Hematopoietic multipotent progenitor cell (in vitro differentiated cells): ENCODE measurements at places on chromosomes 7 and 10. TPM values are rescaled to one million over a fixed set of nuclear protein-coding genes. Genes with fewer than 3 reads are reported as not detected.

Gene NPVF
- not detected for total RNA-seq

Gene ASNS
- total RNA-seq = 4.3 TPM

Gene TMEM213
- not detected for total RNA-seq

DNA sequence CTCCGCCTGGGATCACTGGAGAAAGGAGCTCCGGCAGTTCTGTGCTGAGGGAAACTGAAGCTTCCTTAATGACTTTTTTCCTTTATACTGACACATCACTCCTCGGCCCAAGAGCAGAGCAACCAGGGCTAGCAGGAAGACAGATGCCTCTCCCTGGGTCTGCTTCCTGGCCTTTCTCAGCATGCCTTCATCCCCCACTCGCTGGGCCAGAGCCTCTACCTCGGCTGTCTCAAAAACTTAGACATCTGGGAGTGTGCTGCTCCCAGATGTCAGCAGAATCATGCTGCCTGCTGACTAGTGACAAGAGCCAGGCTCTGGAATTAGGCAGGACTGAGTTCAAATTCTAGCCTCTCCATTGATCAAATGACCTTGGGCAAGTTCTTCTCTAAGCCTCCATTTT, 24.4 kb upstream of the LRRC4 start:
- DNase-seq = no peak

- no peak for DNase-seq
These were observed 25.1 kb downstream of the SGCE start for GRCh38 chr7:94630855-94631254.

DNA sequence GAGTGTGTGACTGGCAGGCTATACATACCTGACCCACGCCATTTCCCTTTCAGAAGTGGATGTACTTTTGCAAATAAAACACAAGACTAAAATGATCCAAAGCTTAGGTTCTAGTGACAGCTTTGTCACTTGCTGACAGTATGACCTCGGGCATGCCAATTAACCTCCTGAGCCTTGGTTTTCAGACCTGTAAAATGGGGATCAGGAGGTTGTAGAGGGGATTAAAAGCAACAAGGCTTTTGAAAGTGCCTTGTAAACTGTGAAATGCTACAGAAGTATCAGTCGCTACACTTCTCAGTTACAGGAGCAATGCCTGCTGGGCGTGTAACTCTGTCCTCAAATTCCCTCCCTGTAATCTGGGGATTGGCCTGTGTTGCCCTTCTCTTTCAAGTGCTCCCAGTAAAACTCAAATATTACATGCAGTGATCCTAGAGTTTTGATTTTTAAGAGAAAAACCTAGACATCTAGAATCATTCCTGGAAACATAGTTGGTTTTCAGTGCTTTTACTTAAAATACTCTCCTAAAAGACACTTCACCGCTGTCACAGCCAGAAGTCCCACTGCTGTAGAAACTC, 8.8 kb upstream of the GRB10 start:
- no peak for DNase-seq

GRCh38 chr10:24706479-24707118, 17.1 kb downstream of the ARHGAP21 start:
- peak; percentile 26 for DNase-seq

DNA sequence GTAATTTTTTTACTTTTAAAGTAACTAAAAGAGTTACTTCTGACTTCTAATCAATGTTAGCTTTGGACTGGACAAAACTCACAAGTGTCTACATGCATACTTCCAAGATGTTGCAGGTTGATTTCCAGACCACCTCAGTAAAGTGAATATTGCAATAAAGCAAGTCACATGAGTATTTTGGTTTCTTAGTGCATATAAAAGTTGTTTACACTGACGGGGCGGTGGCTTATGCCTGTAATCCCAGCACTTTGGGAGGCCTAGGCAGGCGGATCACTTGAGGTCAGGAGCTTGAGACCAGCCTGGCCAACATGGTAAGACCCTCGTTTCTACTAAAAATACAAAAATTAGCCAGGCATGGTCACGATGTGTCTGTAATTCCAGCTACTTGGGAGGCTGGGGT, 40.8 kb downstream of the PANK1 start:
- no peak for DNase-seq

GRCh38 chr10:71337219-71337701, 18.2 kb downstream of the SLC29A3 start:
- DNase-seq = no peak
